NCI-H460 (cell line): ENCODE measurements at places on chromosomes 5 and 9. TPM values are rescaled to one million over a fixed set of nuclear protein-coding genes. Genes with fewer than 3 reads are reported as not detected.

Gene ANKRD34B
- total RNA-seq, result not detected in 2 replicates

Gene IL4
- total RNA-seq, result not detected in 2 replicates

Gene IFNA2
- total RNA-seq, result not detected in 2 replicates

Gene LRRC14B
- total RNA-seq, result not detected in 2 replicates

DNA sequence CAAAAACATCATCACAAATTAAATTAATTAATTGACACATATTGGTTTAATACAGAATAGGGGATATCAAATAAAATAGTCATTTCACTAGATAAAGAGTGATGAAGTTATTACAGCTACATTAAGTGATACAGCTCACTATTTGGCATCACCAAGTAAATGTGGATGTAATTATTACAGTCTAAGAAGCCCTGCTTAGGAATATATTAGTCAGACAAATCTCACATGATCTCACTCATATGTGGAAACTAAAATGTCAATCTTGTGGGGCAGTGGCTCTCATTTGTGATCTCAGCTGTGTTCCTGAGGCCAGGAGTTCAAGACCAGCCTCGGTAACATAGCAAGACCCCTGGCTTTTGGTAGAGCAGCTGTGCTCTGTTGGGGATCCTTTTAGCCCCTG lies 233.4 kb upstream of the RGMB start:
- DNase-seq, result no peak

- DNase-seq, result no peak
These were observed 100.4 kb downstream of the ZNF354C start for GRCh38 chr5:179160584-179160983.

- DNase-seq, result peak; percentile 91
These were observed at the start of gene TRIM23 for GRCh38 chr5:65624025-65624570. TRIM23 (minus strand) TSS chr5:65624333; CDS start chr5:65624274, 59 bp downstream.

DNA sequence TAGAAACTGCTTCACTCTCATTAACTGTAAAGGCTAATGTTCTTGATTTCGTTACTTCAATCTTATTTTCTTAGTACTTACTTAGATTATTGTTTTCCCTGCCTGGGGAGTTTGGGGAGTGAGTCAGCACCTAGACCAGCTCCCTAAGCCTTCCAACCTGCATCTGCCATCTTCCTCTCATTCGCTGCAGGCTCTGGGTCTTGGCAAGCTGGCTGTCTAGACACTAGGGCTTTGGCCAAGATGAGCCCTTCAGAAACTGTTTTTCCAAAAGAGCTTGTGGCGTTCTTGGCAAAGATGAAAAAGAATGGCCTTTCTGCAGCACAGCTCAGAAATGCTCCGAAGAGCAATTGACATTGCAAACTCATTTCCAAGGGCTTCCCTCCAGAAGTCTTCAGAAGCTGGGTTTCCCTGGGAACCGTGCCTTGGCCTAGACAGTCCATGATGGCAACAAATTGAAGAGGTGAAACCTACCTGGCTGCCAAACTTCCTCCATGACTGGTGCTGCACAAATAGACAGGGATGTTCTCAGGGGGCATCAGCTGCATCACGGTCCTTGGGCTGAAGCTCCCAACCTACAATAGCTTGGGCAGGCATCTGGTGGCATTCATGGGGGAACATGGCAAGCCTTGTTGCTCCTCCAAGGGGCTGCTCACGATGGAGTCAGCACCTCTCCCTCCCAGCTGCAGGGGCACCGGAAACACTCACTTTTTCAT lies 76.6 kb downstream of the NSUN2 start:
- no peak for DNase-seq

DNA sequence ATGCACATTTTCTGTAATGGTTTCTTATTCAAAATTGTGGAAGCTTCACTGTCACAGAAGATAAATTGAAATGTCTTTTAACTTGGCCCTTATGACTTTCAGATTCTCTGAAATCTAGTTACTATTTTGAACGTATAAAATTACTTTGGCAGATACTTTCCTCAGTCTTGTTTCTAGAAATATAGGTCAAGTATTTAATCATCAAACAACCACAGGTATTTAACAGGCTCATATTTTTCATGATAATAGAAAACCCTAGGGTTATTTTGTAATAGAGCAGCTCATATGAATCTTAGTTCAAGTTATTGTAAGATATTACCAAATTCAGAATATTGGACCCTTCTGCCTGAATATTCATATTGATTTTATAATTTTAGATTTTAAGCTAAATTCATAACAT lies 236.0 kb upstream of the CDH18 start:
- DNase-seq, result no peak
